ENCODE measurements at places on chromosomes 6 and 20. TPM values are rescaled to one million over a fixed set of nuclear protein-coding genes. Genes with fewer than 3 reads are reported as not detected.

DNA sequence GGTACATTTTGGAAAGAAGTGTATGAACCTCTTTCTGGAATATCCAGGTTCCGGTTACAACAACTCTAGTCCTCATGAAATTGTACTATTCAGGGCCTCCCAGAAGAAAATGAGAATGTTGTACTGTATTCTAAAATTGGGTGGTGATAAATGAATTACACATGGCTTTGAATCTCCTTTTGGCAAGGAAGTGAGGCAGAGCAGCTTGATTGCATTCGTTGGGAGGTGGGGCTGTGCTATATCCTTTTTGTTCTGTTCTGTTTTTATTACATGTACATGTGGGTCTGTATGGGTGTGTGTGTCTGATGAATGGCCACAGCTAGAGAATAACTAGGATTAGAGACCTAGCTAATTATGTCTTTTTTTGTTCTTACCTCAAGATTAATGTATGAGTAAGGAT is 37.8 kb upstream of the SNRPB2 start:
- DNase-seq = no peak
- H3K4me1 ChIP-seq = no peaks in the 10 kb centered on the region
- H3K27ac ChIP-seq = no peak overlapping the region
- peaks cover 3% of the 10 kb centered on the region for H3K27me3 ChIP-seq

DNA sequence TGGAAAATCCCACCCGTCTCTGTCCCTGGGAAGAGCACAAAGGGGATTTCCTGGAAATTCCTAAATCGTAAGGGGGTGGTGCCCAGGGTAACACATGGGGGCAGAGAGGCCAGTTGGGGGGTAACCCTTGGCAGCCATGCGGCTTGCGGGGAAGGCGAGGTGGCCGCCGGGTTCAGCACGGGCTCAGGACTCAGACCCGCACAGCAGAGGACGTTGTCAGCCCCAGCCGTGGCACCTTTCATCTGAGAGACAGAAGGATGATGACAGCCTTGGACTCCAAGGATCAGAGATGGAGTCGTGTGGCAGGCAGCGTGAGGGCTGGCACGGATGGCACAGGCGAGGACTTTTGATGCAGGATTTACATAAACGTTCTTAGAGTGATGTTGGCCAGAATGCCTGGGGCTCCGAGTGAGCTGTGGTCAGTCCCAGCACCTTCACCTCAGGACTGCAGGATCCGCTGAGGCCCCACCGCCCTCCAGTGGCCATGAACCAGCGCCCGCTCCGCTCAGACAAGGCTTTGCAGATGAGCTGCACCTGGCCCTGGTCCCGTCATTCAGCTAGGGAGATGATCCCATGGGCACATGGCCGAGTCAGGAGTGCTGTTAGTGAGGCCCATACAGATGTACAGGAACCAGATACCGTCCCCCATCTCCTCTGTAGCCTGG is 190.3 kb downstream of the TAF4 start:
- no peaks in the 10 kb centered on the region for H3K4me1 ChIP-seq
- H3K27me3 ChIP-seq = no peaks in the 10 kb centered on the region
- no peak overlapping the region for H3K27ac ChIP-seq
- H3K4me3 ChIP-seq = no peak overlapping the region
- H3K36me3 ChIP-seq = no peaks in the 10 kb centered on the region

DNA sequence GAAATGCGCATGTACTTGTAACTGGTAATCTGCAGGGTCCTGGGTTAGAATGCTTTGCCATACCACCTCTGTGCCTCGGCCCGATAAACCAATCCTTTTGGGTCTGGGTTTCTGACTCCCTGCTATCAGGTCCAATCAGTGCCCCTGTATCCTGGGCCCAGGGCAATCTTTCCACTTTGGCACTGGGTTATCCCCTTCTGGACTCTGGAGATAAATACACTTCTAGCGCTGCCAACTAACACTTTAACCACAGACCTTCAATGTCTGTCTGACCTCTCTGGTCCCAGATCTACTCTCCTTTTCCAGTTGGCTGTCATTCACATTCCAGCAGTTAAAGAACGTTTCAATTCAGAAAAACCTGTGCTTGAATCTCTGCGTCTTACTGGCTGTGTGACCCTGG is 55.3 kb downstream of the DNAAF9 start:
- no peaks in the 10 kb centered on the region for H3K36me3 ChIP-seq
- no peaks in the 10 kb centered on the region for H3K27me3 ChIP-seq
- H3K4me3 ChIP-seq = no peak overlapping the region
- no peaks in the 10 kb centered on the region for H3K4me1 ChIP-seq
- H3K27ac ChIP-seq = no peak overlapping the region
- DNase-seq = no peak

ASF1A gene
- total RNA-seq = 10.7 TPM

PTK6 gene
- total RNA-seq = 0.19 TPM

DNA sequence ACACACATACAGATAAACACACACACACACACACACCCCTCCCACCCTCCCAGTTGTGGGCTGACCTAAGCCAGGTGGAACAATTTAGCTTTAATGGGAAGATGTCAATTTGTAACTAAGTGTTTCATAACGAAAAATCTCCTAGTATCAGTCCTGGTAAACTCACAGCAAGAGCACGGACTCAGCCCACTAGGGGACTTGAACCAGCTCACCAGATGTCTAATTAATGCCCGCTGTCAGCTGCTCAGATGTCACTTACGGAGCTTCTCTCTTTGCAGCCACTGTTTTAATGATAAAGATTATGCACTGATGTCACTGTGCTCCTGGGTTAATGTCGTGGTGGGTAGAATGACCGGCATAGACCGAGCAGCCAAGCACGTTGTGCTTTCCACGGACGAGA is 116.6 kb upstream of the INSM1 start:
- peaks cover 4% of the 10 kb centered on the region for H3K27me3 ChIP-seq
- no peak overlapping the region for H3K4me3 ChIP-seq
- DNase-seq = no peak
- H3K4me1 ChIP-seq = no peaks in the 10 kb centered on the region
- H3K27ac ChIP-seq = no peak overlapping the region

SRSF12 gene
- total RNA-seq = not detected

GRCh38 chr20:16955971-16956370 is 207.8 kb downstream of the OTOR start:
- H3K27me3 ChIP-seq = no peaks in the 10 kb centered on the region
- H3K4me3 ChIP-seq = no peak overlapping the region
- no peaks in the 10 kb centered on the region for H3K36me3 ChIP-seq
- no peak for DNase-seq
- no peaks in the 10 kb centered on the region for H3K4me1 ChIP-seq
- H3K27ac ChIP-seq = no peak overlapping the region

RNF144B gene
- total RNA-seq = 2.3 TPM

DOK5 gene
- total RNA-seq = not detected

GRCh38 chr20:61251529-61252393 is at the start of gene CDH4:
TSS of gene CDH4 (plus strand) at chr20:61252261.
- H3K4me3 ChIP-seq = no peak within 1 kb of the TSS
- H3K36me3 ChIP-seq = no peaks in the 10 kb centered on the region
- H3K27me3 ChIP-seq = peaks cover 31% of the 10 kb centered on the region
- peaks cover 2% of the 10 kb centered on the region for H3K4me1 ChIP-seq
- no peak for DNase-seq

ULBP2 gene
- 1.9 TPM for total RNA-seq

Data from CD4-positive, alpha-beta T cell (primary cell).